Uterus (tissue), 4 donors: ENCODE measurements at places on chromosomes 7 and 10. TPM values are rescaled to one million over a fixed set of nuclear protein-coding genes. Genes with fewer than 3 reads are reported as not detected.

The CPVL gene
- 21.1 TPM for total RNA-seq

The ZMIZ1 gene
- 188 TPM for total RNA-seq

The MSMB gene
- not detected for total RNA-seq

The MMP21 gene
- total RNA-seq = 0.48 TPM

DNA sequence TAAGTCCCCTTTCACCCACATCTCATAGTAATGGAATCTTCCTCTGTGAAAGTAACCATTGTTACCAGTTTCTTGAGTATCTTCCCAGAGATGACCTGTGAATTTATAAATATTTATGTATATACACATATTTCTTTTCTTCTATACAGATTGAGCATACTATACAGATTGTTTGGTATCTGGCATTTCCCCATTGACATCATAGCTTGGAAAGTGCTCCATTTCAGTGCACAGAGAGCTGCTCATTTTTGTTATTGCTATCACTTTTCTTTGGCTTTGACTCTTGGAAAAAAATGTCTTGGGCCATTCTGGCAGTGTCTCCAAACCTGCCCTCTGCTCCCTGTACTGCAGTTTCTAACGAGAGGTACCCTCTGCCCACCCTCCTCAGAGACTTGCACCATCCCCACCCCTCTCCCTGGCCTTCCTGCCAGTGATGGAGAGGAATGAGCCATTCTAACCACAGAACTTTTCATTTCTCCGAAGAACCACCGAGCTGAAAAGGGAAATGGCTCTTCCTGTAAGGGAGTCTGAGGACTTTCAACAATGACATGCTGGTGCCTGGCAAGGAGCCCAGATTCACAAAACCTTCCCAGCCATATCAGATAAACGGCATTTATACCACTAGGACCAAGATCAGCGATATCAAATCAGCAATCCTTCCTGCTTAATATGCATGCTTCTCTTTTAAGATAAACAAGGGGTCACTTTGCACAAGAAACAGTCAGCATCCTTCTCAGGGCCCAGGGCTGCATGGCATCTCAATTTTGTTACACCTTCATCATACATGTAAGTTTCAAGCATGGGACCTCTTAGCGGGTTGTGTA, 19.7 kb upstream of the CCSER2 start:
- H3K4me3 ChIP-seq = no peak overlapping the region
- no peaks in the 10 kb centered on the region for H3K4me1 ChIP-seq
- DNase-seq = no peak
- no peaks in the 10 kb centered on the region for H3K27me3 ChIP-seq
- no peaks in the 10 kb centered on the region for H3K36me3 ChIP-seq
- peak overlapping the region; percentile 27 for H3K27ac ChIP-seq

DNA sequence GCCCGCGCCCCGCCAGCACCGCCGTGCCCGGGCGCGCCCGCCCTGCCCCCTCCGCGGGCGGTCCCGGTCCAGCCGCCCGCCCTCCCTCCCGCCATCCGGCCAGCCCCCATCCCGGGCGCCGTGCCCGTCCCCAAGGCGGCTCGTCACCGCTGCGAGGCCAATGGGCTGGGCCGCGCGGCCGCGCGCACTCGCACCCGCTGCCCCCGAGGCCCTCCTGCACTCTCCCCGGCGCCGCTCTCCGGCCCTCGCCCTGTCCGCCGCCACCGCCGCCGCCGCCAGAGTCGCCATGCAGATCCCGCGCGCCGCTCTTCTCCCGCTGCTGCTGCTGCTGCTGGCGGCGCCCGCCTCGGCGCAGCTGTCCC, at the start of gene HTRA1:
HTRA1 (plus strand) TSS at position 187 of the 362 bp plus-strand sequence; CDS start at position 287, 100 bp downstream.
- H3K27ac ChIP-seq = peak within 1 kb of the TSS; percentile 90
- no peaks in the 10 kb centered on the region for H3K36me3 ChIP-seq
- H3K4me3 ChIP-seq = peak within 1 kb of the TSS; percentile 85
- peaks cover 4% of the 10 kb centered on the region for H3K4me1 ChIP-seq
- H3K27me3 ChIP-seq = no peaks in the 10 kb centered on the region
- DNase-seq = peak; percentile 80

DNA sequence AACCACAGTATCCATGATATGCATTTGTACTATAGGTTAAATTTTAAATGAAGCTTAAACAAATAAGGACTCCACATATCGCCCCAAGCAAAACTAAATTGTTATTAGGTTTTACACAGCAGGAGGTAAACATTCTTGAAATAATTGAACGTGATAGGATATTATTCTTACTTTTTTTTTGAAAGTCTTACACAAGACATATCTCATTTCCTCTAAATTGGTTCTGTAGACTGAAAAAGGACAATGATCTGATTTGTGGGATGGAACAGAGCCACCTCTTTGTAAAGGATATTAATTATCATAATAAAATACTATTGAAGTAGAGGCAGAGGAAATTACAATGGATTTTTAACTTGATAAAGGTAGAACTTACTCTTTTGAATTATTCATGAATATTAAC, 155.1 kb upstream of the SEMA3D start:
- no peak overlapping the region for H3K4me3 ChIP-seq
- H3K27ac ChIP-seq = no peak overlapping the region
- no peak for DNase-seq
- no peaks in the 10 kb centered on the region for H3K27me3 ChIP-seq

DNA sequence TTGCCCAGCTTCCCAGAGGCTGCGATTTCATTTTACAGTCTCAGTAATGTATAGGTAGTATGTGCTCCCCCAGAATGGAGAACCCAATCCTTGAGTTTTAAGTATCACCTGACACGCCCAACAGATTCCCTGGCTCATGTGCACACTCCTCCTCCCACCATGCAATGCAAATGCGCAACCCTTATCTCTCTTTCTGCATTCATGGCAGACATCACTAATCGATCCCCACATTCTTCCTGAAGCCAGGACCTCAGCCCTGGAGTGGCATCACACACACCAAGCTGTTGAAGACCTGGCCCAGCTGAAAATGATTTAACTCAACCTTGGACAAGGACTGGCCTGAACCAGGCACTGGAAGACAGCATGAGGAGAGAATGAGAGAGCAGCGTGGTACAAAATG, 68.4 kb downstream of the ZRANB1 start:
- no peak overlapping the region for H3K27ac ChIP-seq
- H3K36me3 ChIP-seq = no peaks in the 10 kb centered on the region
- H3K4me1 ChIP-seq = peaks cover 7% of the 10 kb centered on the region
- no peaks in the 10 kb centered on the region for H3K27me3 ChIP-seq
- DNase-seq = no peak

DNA sequence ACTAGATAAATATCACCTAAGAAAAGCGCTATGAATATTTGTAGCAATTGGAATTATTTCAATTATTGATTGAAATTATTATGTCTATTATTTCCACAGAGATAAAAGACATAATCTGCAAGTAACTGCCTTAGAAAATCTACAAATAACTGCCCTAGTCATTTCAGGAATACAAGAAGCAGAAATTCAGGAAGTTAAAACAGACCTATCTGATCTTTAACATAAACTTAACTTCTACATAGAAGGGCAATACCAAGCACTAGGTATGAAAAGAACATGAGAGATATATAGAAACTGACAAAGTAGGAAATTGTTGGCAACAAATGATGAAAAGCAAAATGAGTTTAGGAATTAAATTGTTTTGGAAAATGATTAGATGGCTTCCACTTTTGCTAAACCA, 31.8 kb upstream of the AKR1B10 start:
- H3K4me1 ChIP-seq = no peaks in the 10 kb centered on the region
- H3K27ac ChIP-seq = no peak overlapping the region
- DNase-seq = no peak
- H3K4me3 ChIP-seq = no peak overlapping the region
- H3K27me3 ChIP-seq = no peaks in the 10 kb centered on the region

DNA sequence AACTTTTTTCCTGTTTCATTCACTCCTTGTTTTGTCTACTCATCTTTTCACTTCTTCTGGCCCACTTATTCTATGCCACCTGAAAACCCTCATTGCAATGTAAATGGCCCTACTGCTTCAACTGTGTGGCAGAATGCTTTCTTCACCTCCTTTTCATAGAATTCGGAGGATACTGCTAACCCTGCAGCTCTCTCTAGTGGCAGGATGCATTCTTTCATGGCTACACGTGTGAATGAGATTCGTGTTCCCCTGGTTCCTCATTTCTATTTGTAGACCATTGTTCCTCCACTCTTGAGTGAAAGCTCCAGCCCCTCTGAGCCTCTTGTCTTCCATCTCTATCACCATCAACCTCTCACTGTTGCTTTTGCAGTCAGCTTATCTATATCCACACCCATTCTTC, 20.9 kb upstream of the CYP26C1 start:
- H3K27me3 ChIP-seq = no peaks in the 10 kb centered on the region
- no peak overlapping the region for H3K27ac ChIP-seq
- DNase-seq = no peak
- H3K4me1 ChIP-seq = no peaks in the 10 kb centered on the region

DNA sequence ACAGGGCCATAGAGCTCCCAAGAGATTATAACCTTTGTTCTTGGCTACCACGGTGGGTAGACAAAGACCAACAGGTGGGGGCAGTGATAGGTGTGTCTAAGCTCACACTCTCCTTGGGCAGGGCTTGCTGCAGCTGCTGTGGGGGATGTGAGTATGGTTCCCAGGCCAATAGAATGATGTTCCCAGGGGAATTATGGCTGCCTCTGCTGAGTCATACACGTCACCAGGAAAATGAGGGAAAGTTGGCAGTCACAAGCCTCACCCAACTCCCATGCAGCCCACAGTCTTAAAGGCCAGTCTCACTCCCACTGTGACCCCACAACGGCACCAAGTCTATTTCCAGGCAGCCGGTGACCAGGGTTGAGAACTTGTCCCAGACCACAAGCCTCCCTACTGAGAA, 453.4 kb upstream of the PODXL start:
- no peaks in the 10 kb centered on the region for H3K36me3 ChIP-seq
- no peaks in the 10 kb centered on the region for H3K4me1 ChIP-seq
- no peak overlapping the region for H3K4me3 ChIP-seq
- no peak overlapping the region for H3K27ac ChIP-seq

- H3K36me3 ChIP-seq = no peaks in the 10 kb centered on the region
- H3K27ac ChIP-seq = no peak overlapping the region
- no peaks in the 10 kb centered on the region for H3K4me1 ChIP-seq
- DNase-seq = no peak
- H3K4me3 ChIP-seq = no peak overlapping the region
These were observed 212.4 kb upstream of the GALNT17 start for GRCh38 chr7:70919481-70920073.

- H3K4me3 ChIP-seq = no peak overlapping the region
- H3K27me3 ChIP-seq = no peaks in the 10 kb centered on the region
- no peak overlapping the region for H3K27ac ChIP-seq
These were observed 123.6 kb upstream of the SFMBT2 start for GRCh38 chr10:7534480-7534852.

DNA sequence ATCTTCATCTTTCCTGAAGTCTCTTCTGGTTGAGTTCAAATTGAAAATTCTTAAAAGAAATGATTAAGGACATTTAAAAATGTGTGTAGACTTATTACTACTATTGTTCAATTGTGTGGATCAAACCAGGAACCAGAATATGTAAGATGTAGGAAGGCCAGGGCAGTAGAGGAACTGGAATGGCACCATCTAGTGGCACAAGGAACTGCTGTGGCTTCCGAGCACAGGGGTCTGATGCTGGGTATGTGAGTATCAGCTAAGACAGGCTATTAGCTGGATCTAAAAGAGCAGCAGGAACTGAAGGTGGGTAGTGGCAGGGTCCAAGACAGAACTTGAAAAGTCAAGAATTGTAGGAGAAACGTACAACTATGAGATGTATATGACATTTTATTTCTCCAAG, 247.3 kb downstream of the SEMA3A start:
- H3K4me1 ChIP-seq = no peaks in the 10 kb centered on the region
- no peaks in the 10 kb centered on the region for H3K36me3 ChIP-seq
- no peak overlapping the region for H3K4me3 ChIP-seq
- no peak overlapping the region for H3K27ac ChIP-seq
- DNase-seq = no peak
- no peaks in the 10 kb centered on the region for H3K27me3 ChIP-seq

DNA sequence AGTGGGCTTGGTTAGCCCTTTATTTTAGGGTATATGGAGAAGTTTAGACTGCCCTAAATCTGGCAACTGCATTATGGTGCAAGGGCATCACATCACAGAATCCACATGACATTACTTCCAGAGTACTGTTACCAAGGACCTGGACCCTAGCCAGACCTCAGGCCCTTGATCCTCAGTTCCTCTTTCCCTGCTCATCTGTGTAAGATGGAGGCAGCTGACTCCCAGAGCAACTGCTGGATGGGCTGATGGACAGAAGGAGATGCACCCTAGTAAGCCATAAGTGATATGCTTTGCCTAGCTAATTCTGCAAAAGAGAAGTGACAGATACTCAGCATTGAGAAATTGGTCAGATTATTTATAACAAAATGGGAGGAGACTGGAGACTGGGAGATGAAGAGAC, 131.7 kb downstream of the DYNC1I1 start:
- no peaks in the 10 kb centered on the region for H3K4me1 ChIP-seq
- DNase-seq = no peak
- H3K27ac ChIP-seq = no peak overlapping the region
- H3K27me3 ChIP-seq = no peaks in the 10 kb centered on the region
- no peak overlapping the region for H3K4me3 ChIP-seq
- H3K36me3 ChIP-seq = no peaks in the 10 kb centered on the region

GRCh38 chr7:64619705-64620104, 46.2 kb upstream of the ZNF107 start:
- DNase-seq = no peak
- H3K27me3 ChIP-seq = no peaks in the 10 kb centered on the region
- no peak overlapping the region for H3K27ac ChIP-seq
- H3K4me3 ChIP-seq = no peak overlapping the region

DNA sequence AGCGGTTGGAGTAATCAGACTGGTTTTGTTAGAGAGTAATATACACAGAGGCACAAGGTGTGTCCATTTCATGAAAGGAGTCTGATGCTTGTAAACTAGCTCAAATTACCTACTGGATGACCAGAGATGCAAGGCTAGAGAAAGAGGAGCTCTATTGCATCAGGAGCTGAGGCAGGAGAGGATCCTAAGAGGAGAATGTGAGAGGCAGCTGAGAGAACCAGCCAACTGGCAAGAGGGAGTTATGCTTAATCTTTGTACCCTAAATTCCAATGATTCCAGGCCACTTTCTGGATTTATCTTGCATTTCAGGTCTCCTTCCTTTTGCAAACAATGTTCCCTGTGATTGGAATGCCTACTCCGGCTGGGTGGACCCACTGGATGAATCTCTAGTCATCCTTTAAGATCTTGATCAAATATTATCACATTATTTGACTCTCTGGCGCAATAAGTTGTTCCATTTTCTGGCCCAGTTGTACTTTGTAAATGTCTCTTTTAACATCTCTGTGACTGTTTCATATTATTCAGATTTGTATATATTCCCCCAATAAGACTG, 57.5 kb upstream of the PTPN12 start:
- no peaks in the 10 kb centered on the region for H3K36me3 ChIP-seq
- no peaks in the 10 kb centered on the region for H3K4me1 ChIP-seq
- no peak for DNase-seq

DNA sequence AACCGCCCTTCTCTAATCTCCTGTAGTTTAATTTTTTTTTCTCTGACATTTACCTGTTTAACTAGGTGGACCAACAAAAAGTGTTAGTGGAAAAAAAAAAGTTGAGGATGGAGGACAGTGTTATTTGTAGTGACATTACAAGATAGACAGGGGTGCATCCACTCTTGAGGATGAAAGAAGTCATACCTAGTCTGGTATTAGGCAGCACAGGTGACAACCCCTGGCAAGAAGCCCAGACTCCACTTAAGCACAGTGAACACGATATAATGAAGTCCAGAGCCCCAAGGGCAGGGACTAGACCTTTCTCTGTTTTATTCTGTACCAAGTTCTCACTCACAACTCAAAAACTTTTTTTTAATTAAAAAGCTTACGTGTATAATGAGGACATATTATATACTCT, 268.4 kb downstream of the GPR37 start:
- DNase-seq = no peak
- H3K36me3 ChIP-seq = no peaks in the 10 kb centered on the region
- H3K4me1 ChIP-seq = no peaks in the 10 kb centered on the region
- H3K27me3 ChIP-seq = no peaks in the 10 kb centered on the region
- no peak overlapping the region for H3K4me3 ChIP-seq
